Urothelium cell line (cell line): ENCODE measurements at places on chromosomes 6 and 20.

GRCh38 chr20:46933150-46933549 is 38.5 kb downstream of the EYA2 start:
- DNase-seq = no peak

GRCh38 chr6:13256266-13257001 is 71.9 kb downstream of the TBC1D7 start:
- DNase-seq = no peak

- no peak for DNase-seq
Observed at GRCh38 chr6:96925290-96925687, 761 bp downstream of the KLHL32 start.

GRCh38 chr20:36967636-36968035 is 16.1 kb upstream of the SAMHD1 start:
- no peak for DNase-seq

DNA sequence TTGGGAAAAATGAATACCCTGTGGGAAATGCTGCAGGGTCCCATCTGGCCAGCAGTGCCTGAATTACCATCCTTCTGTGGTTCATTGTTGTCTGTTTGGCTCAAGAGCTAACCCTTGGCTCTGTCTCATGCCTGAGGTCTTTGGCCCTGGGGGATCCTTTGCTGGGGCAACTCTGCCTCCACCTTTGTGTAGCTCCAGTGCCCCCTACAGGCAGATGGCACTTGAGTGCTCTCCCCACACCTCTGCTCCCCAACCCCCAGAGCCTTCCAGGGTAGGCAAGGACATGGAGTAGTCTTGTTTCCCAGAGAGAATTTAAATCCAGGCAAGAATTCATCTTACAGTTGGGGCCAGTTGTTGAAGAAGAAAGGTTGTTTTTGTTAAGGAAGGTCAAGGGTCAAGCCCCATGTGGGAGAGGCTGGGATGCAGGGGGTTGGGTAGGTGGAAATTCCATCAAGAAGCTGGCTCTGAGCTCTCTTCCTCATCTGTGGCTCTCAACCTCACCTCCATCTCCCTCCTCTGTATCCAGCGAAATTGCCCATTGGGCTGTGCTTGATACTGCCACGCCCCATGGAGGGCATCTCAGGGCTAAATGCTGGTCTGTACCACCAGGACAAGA is 44.2 kb downstream of the ZNF831 start:
- DNase-seq = no peak

GRCh38 chr6:101013612-101014195 is 132.6 kb upstream of the ASCC3 start:
- DNase-seq = no peak

DNA sequence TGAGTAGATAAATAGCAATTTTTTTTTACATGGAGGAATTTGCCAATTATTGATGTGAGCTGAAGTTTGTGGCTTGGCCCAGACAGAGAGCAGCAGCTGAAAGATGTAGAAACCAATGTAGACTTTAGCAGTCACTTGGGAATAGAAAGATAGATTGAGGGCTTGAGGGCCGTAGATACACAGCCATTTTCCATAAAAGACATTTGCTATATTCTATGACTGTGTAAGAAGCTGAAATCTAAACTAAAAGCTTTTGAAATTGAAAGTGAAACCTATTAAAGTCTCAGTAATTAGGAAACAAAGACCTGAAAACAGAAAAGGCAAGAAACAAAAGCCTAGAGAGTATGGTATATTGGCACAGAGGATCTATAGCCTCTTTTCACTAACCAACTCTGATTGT is 332.7 kb downstream of the CENPW start:
- no peak for DNase-seq

DNA sequence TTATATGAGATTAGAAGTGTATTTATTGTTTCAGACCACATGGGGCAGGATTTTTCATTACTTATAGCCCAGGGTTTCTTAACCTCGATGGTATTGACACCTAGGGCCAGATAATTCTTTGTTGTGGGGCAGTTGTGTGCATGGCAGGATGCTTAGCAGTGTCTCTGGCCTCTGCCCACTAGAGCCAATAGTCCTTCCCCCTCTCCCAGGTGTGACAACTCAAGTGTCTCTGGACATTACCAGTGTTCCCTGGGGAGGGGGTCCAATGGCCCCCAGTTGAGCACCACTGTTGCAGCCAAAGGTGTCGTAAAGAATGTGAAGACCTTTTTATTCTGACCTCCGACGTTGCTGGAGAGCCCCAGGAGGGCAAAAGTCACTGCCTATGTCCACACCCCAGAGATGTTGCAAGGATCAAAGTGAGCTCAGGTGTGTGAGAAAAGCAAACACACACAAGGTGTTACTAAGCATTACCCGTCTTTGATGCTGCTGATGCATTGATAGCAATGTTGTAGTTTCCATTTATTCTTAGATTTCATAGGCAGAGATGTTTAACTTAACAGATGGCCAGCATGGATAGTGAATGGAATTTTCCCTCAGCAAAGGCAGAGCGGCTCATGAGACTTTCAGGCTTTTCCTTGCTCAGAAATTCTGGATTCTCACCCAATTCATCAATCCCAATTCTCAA is 22.2 kb downstream of the BANF2 start:
- DNase-seq = no peak

DNA sequence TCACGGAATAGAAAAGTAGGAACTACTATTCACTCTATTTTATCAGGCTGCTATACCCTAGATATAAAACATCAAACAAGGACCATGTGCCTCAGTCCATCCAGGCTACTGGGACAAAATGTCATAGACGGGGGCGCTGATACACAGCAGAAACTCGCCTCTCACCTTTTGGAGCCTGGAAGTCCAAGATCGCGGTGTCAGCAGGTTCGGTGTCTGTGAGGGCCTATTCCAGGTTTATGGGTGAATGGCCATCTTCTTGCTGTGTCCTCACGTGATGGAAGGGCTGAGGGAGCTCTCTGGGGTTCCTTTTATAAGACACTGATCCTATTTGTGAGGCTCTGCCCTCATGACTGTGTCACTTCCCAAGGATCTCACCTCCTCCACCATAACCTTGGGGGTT is 89.5 kb downstream of the DLL1 start:
- no peak for DNase-seq

- no peak for DNase-seq
Observed at GRCh38 chr6:144305985-144306384, 20.9 kb downstream of the UTRN start.

DNA sequence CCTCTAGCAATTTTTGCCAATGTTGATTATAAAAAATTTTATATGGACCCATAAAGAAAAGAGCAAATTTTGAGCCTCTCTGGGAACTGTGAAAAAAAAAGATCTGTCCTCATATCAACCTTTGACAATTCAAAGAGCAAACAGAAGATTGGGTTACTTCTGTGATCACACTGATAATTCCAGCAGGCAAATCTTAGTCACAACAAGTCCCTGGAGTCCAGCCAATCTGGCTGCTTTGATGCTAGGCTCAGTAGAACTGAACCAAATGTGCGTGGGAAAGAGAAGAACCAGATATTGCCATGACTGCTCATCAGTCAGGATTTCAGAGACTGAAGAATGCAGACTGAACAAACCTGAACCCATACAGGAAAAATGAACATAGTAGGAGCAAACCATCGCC is 438.4 kb upstream of the FLRT3 start:
- DNase-seq = no peak

DNA sequence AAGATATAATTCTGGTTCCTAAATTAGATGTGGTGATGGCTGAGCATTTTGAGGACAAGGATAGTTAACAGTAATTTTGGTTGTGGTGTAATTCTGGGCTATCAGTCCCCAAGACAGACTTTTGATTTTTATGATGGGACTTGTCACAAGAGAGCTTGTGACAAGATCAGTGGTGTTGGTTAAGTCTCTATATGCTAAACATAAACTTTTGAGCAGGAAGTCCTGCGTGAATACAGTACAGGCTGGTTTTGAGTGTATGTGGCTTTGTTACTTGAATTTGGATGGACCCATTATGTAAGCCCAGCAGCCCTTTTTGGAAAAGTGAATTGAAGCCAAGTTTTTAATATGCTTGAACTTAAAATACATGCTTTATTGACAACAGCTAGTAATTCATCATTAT is 38.9 kb downstream of the HECA start:
- DNase-seq = no peak

DNA sequence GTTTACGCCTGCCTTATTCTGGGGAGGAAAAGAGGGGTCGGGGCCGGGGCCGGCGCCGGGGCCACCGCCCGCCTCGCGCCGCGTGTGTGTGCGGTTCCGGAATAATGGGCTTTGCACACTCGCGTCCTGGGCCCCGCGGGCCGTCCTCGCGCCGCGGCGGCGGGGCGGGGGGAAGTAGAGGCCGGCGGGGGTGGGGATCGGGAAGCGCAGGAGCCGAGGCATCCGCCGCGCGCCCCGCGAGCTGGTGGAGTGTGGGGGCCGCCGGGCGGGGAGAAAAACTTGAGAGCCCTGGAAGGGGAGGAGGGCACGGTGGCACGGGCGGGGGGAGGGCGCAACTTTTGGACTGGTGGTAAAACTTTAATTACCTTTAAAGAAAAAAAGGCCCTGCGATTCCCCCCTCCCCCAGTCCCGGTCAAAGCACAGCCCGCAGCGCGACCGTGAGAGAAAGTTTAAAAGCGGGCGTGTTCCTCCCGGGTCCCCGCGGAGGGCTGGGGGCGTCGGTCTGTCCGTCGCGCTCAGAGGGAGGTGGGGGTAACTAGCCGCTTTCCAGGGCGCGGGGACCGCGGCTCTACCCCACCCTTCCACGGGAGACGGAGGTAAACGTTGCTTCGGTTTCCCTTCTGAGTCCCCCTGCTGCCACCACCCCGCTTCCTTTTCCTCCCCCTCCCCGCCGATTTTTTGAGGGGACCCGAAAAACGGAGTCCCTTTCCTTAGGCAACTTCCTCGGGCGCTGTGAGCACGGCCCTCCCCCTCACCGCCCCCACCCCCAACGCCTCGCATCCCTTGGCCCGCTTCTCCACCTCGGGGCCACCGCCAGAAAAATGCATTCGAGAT is 1.9 kb downstream of the L3MBTL3 start:
- peak; percentile 40 for DNase-seq

- DNase-seq = no peak
Observed at GRCh38 chr20:3612795-3613572, 50.2 kb downstream of the GFRA4 start.

DNA sequence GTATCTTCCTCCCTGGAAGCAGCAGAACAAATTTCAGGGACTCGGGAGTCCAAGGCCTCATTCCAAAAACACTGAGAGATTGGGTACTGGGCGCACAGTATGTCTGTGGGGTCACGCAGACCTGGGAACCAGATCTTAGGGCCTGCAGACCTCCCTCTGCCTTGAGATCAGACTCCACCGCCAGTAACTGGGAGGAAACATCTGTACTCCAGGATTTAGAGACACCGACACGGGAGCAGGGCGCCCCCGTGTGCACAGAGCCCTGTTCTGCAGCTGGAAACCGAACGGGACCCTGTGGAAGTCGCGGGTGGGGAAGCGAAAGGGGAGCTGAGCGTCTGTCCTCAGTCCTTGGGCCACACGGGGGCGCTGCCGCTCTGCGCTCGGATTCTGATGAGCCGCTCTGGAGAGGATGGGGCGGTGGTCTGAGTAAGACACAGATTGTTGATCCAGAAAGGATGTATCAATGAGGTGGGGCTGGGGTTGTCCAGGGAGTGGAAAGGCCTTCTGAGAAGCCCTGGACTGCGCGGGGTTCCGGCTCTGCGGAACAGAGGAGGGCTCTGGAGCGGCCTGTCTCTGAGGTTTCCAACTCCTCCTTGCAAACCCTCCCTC is 35.7 kb upstream of the HLA-E start:
- peak; percentile 84 for DNase-seq

DNA sequence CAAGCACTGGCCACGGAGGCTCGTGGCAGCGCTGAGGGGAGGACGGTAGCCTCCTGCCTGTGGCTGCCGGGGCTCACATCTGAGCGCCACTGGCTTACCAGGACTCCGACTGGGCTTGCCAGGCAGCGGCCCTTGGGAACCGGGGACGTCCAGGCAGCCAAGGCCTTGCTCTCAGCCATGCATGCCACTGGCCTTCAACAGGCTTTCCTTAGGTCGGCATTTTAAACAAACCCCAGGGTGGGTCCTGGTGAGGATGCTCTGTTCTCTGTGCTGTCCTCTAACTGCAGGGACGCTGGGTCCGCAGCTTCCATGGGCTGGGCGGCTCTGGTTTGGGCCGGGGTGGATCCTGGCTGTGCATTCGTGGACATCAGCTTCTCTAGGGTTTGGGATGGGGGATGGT is 59.1 kb upstream of the BHLHE23 start:
- no peak for DNase-seq

DNA sequence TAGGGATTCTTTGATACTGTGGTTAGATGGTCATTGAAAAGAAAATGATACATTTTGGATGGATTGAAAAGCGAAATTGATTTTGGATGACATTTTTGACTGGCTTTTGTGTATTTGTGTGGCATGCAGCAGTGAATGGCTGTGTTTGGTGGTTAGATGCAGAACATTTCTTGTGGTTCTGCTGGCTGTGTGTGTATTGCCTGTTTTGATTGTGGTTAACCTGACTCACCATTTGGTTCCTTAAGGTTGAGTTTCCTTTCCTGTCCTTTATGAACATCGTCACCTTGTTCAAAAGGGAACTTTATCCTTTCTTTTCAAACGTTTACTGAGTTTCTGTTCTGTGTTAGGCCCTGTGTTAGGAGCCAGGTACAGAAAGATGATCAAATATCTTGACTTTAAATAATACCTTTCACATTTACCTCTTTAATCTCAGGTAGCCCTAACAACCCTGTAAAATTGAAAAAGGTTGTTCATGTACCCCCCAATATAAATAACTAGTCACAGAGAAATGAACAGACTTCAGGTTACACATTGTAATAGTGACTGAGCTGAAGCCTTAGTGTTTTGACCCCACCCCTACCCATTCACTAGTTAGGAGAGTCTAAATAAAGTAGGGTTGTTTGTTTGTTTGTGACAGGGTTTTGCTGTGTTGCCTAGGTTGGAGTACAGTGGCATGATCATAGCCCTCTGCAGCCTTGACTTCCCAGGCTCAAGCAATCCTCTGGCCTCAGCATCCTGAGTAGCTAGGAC is 23.8 kb downstream of the ANKS1A start:
- DNase-seq = peak; percentile 71

DNA sequence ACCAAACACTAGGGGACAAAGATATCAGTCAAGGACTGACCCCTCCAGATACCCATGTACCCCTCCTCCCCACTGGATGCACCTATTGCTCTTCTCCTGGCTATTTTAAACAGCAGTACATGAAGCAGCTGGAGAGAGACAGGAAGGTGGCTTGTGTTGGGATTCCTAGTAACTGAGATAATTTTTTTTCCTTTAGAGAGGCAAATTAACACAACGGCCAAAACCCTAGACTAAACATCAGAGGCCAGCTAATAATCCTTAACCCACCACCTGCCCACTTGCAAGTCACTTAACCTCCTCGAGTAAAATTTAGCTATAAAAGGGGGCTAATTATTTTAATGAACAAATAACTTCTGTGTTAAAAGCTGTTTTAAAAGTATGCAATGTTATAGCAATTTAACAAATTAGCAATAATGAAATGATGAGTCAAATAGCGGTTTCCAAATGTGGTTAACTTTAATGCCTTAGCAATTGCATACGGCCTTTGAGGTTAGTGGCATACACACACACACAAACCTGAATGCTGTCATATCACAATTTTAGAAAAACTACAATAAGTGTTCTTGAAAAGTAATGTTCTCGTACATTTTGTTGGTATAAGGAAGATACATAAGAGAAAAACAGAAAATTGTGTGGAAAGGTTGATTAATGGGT is 151.7 kb downstream of the FRK start:
- peak; percentile 1 for DNase-seq
